ENCODE measurements at places on chromosomes 6 and 20.
A peak's percentile ranks its signal among the peaks of the same experiment; 100 is the strongest.

- H3K27ac ChIP-seq: no peak overlapping the region
- peaks cover 5% of the 10 kb centered on the region for H3K4me1 ChIP-seq
- no peak overlapping the region for H3K4me3 ChIP-seq
- peaks cover 2% of the 10 kb centered on the region for H3K36me3 ChIP-seq
Measured at GRCh38 chr20:15547119-15547518, 1026.1 kb downstream of the KIF16B start.

GRCh38 chr6:141077355-141078333 is 1055.1 kb upstream of the GJE1 start:
- no peaks in the 10 kb centered on the region for H3K27me3 ChIP-seq
- H3K4me3 ChIP-seq: no peak overlapping the region
- H3K4me1 ChIP-seq: no peaks in the 10 kb centered on the region
- peak; percentile 6 for DNase-seq
- no peaks in the 10 kb centered on the region for H3K36me3 ChIP-seq
- no peak overlapping the region for H3K27ac ChIP-seq

DNA sequence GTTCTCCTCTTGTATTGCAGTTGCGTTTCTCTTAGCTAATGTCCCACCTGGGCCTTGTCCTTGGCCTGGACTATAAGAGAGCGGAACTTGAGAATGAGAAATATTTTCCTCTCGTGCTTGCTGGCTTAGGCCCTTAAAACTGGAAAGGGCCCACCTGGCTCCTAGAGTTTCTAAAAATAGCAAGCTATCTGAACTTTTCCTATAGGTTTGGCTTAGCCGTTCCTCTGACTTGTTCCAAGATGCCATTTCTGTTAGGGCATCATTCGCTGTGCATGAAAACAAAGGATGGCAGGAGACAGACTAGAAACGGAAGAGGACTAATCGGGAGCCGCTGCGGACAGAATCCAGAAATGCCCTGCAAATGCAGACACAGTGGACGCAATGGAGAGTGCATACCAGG is 4.5 kb downstream of the RIPOR3 start:
- no peaks in the 10 kb centered on the region for H3K36me3 ChIP-seq
- H3K27me3 ChIP-seq: peaks cover 40% of the 10 kb centered on the region
- DNase-seq: no peak
- peaks cover 9% of the 10 kb centered on the region for H3K4me1 ChIP-seq
- H3K4me3 ChIP-seq: no peak overlapping the region

DNA sequence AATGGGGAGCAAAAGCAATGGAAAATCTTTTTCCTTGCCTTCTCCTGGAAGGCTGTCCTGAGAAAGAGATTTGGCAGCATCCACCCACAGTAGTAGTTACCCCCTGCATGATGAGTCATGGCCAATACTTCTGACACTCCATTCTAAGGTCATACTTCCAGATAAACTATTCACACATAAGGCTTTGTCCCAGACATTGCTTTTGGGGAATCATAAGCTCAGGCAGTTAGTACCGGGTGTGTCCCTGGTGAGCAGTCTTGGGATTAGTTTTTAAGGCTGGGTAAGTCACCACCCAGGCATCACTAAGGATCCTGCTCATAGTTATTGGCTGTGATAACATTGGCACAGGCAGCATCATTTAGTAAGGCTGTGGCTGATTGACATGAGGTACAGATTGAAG is 160.6 kb upstream of the GGTLC1 start:
- no peaks in the 10 kb centered on the region for H3K36me3 ChIP-seq
- DNase-seq: no peak
- no peak overlapping the region for H3K4me3 ChIP-seq
- H3K27ac ChIP-seq: no peak overlapping the region
- peaks cover 20% of the 10 kb centered on the region for H3K27me3 ChIP-seq
- H3K4me1 ChIP-seq: peaks cover 6% of the 10 kb centered on the region

DNA sequence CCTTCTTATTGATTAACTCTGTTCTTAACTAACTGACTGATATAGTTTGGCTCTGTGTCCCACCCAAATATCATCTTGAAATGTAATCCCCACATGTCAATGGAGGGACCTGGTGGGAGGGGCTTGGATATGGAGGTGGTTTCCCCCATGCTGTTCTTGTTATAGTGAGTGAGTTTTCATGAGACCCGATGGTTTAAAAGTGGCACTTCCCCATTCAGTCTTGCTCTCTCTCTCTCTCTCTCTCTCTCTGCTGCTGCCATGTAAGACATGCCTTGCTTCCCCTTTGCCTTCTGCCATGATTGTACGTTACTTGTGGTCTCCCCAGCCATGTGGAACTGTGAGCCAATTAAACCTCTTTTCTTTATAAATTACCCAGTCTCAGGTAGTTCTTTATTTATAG is 81.8 kb upstream of the SPACA1 start:
- H3K4me1 ChIP-seq: peaks cover 3% of the 10 kb centered on the region
- no peak for DNase-seq
- peaks cover 2% of the 10 kb centered on the region for H3K36me3 ChIP-seq
- no peak overlapping the region for H3K4me3 ChIP-seq
- H3K27me3 ChIP-seq: peaks cover 5% of the 10 kb centered on the region

DNA sequence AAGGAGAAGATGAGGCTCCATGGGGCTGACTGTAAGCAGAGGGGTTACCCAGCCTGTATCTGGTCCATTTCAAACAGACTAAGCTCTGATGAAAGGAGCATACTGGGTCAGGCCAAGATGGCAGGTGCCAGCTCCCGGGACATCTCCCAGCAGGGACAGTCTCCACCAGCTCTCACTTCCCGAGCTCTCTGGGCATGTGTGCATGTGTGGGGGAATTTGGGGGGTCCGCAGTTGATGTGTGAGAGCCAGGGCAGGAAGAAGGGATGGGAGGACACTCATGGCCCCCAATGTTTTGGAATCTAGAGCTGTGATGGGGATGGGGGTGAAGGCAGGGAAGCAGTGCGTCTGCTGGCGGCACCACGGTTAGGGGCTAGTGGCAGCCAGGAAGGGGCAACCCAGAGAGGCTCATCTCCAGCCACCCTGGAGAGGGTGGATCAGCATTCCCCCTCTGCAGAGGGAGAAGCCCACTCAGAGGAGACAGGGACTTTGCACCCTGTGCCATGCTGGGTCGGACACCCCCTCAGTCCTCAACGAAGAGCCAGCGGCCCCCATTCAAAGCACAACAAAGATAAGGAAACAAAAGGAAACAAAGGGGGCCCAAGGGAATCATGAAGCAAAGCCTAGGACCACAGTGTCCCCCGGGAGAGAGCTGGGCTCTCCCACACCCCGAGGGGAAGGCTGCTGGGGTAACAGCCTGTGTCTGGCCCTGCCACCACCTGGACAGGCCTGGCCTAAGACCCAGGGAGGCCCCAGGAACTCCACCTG is 52.4 kb downstream of the DSTN start:
- no peak overlapping the region for H3K27ac ChIP-seq
- H3K4me1 ChIP-seq: peaks cover 1% of the 10 kb centered on the region
- no peak for DNase-seq
- H3K4me3 ChIP-seq: no peak overlapping the region
- H3K27me3 ChIP-seq: no peaks in the 10 kb centered on the region

GRCh38 chr20:18857640-18858039 is 44.1 kb downstream of the SCP2D1 start:
- H3K36me3 ChIP-seq: no peaks in the 10 kb centered on the region
- H3K27ac ChIP-seq: no peak overlapping the region
- peaks cover 5% of the 10 kb centered on the region for H3K27me3 ChIP-seq
- DNase-seq: no peak
- H3K4me1 ChIP-seq: no peaks in the 10 kb centered on the region

- no peaks in the 10 kb centered on the region for H3K36me3 ChIP-seq
- DNase-seq: no peak
- no peak overlapping the region for H3K4me3 ChIP-seq
- no peak overlapping the region for H3K27ac ChIP-seq
- no peaks in the 10 kb centered on the region for H3K4me1 ChIP-seq
- no peaks in the 10 kb centered on the region for H3K27me3 ChIP-seq
Measured at GRCh38 chr6:141261016-141261671, 871.6 kb upstream of the GJE1 start.

- H3K27ac ChIP-seq: no peak overlapping the region
- no peak for DNase-seq
- H3K4me3 ChIP-seq: no peak overlapping the region
- no peaks in the 10 kb centered on the region for H3K4me1 ChIP-seq
- peaks cover 19% of the 10 kb centered on the region for H3K27me3 ChIP-seq
Measured at GRCh38 chr20:57849521-57850215, 139.9 kb upstream of the PMEPA1 start.

DNA sequence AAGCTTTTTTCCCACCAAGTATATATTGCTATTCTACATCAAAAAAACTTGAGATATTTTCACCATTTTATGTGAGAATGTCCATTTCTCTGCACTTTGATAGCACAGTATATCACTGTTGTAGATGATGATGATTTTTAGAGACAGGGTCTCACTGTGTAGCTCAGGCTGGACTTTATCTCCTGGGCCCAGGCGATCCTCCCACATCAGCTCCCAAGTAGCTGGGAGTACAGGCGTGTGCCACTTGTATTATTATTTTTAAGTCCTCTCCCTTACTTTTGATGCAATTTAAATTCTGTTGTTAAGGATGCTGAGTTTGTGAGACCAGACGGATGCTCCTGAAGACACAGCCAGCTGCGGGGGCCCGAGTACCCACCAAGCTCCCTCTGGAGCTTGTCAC is 326.8 kb downstream of the QKI start:
- peaks cover 16% of the 10 kb centered on the region for H3K27me3 ChIP-seq
- no peak overlapping the region for H3K4me3 ChIP-seq
- H3K36me3 ChIP-seq: no peaks in the 10 kb centered on the region
- H3K27ac ChIP-seq: no peak overlapping the region
- H3K4me1 ChIP-seq: peaks cover 16% of the 10 kb centered on the region

- DNase-seq: no peak
- H3K27ac ChIP-seq: no peak overlapping the region
- H3K4me1 ChIP-seq: no peaks in the 10 kb centered on the region
- H3K4me3 ChIP-seq: no peak overlapping the region
Measured at GRCh38 chr6:25835442-25836283, 3.8 kb upstream of the SLC17A1 start.

- no peaks in the 10 kb centered on the region for H3K4me1 ChIP-seq
- H3K4me3 ChIP-seq: no peak overlapping the region
- peaks cover 17% of the 10 kb centered on the region for H3K36me3 ChIP-seq
- H3K27ac ChIP-seq: no peak overlapping the region
- no peaks in the 10 kb centered on the region for H3K27me3 ChIP-seq
Measured at GRCh38 chr6:163577404-163577803, 162.9 kb downstream of the QKI start.

GRCh38 chr6:92687278-92687677 is 732.1 kb downstream of the EPHA7 start:
- no peak overlapping the region for H3K4me3 ChIP-seq
- peaks cover 2% of the 10 kb centered on the region for H3K4me1 ChIP-seq
- no peaks in the 10 kb centered on the region for H3K36me3 ChIP-seq
- no peak overlapping the region for H3K27ac ChIP-seq
- no peaks in the 10 kb centered on the region for H3K27me3 ChIP-seq
- DNase-seq: no peak

- H3K36me3 ChIP-seq: no peaks in the 10 kb centered on the region
- no peaks in the 10 kb centered on the region for H3K27me3 ChIP-seq
- DNase-seq: no peak
- H3K4me3 ChIP-seq: no peak overlapping the region
- H3K27ac ChIP-seq: no peak overlapping the region
Measured at GRCh38 chr6:164211254-164211653, 796.7 kb downstream of the QKI start.

DNA sequence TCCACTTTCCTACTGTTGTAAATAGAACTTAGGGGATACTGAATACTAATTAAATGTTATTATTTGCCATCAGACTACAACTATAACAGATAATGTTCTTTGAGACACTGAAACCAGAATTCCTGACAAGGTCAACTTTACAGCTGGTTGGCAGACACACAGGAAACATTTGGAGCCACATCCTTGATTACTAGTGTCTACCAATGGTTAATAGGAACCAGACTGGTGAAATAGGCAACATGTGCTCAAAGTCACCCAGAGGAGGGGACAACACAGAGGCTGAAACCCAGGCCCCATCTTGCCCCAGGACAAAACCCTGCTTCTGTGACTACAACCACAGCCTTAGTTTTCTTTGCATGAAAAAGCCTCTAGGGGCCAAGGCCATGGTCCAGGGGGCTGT is 47.8 kb upstream of the NT5E start:
- DNase-seq: no peak
- H3K4me1 ChIP-seq: peaks cover 9% of the 10 kb centered on the region
- no peak overlapping the region for H3K4me3 ChIP-seq
- H3K27me3 ChIP-seq: no peaks in the 10 kb centered on the region
- no peaks in the 10 kb centered on the region for H3K36me3 ChIP-seq
- no peak overlapping the region for H3K27ac ChIP-seq

DNA sequence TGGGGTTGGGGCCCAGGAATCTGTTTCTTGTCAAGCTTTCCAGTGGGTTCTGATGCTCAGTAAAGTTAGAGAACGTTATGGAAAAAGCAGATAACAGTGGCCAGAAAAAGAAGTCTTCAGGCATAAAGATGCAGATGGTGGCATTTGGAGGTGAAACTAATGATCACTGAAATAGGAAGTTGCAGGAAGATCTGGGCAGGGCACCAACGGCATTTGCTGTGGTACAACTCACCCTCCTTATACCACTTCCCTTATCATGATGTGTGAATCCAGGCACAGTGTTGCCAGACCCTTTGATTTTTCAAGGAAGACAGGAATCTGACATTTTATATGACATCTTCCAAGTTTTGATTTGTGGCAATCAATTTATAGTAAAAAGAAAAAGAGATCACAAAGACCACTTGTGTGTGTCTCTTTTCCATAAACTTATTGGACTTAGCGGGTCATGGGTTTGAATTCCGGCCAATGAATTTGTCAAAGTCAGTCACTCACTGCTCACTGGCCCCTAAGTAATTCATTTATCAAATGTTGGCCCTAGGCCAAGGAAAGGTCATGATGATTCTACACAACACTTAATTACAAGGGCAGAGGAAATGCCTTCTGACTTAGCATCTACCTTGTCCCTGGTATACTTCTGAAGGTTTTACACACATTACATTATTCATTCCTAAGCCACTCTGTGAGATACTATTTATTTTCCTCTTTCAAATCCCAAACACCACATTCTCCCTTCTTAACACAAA is 37.6 kb downstream of the LAMP5 start:
- H3K27me3 ChIP-seq: peaks cover 26% of the 10 kb centered on the region
- no peaks in the 10 kb centered on the region for H3K36me3 ChIP-seq
- no peaks in the 10 kb centered on the region for H3K4me1 ChIP-seq
- H3K27ac ChIP-seq: no peak overlapping the region
- DNase-seq: no peak

- no peaks in the 10 kb centered on the region for H3K36me3 ChIP-seq
- H3K27ac ChIP-seq: no peak overlapping the region
- no peak for DNase-seq
- no peaks in the 10 kb centered on the region for H3K4me1 ChIP-seq
- H3K27me3 ChIP-seq: no peaks in the 10 kb centered on the region
Measured at GRCh38 chr6:94144807-94145206, 725.4 kb upstream of the EPHA7 start.

Measured in stimulated activated naive B cell treated with anti-CD40 and anti-IgM and Interleukin-4, amounts not matched to agents 10 μg/mL and 1 μg/mL and 100 μg/mL, for 72 hours (primary cell).